Midbrain (tissue), 1 donor: ENCODE measurements at places on chromosomes 6 and 20.
A peak's percentile ranks its signal among the peaks of the same experiment; 100 is the strongest.

DNA sequence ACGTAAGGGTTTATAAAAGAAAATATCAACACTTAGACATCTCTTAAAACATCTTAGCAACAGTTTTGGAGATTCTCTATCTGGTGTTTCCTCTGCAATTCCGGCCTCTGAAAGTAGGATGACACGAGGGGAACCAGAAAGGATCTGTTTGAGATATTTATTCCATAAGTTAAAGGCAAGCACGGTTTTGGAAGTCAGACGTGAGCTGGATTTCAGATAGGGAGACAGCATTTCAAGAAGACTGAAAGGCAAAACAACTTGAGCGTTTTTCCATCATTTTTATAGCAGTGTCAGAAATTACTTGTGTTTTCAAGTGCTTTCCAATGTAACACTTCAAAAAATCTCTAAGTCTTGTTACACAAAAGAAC lies 52.9 kb upstream of the BTN3A2 start:
- DNase-seq, result no peak

GRCh38 chr6:56022678-56023077 lies 147.3 kb upstream of the BMP5 start:
- no peak for DNase-seq

GRCh38 chr6:125631165-125631564 lies 118.3 kb upstream of the HEY2 start:
- DNase-seq, result no peak

DNA sequence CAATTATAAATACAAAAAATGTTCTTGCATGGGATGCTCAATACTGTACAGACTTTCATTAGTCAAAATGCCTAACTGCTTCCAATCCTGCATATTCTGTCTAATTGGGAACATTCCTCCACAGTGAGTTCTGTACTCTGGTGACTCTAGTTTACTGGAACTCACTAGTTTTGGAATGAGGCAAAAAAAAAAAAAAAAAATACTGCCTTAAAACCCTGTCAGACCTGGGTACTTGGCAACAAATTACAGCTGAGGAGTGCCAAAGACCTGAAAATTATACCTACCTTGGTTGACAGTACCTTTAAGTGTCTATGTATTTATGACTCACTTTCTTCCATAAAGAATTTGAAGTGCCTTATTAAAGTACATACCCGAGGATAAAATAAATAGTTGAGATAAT lies 276.7 kb downstream of the FARS2 start:
- no peak for DNase-seq

DNA sequence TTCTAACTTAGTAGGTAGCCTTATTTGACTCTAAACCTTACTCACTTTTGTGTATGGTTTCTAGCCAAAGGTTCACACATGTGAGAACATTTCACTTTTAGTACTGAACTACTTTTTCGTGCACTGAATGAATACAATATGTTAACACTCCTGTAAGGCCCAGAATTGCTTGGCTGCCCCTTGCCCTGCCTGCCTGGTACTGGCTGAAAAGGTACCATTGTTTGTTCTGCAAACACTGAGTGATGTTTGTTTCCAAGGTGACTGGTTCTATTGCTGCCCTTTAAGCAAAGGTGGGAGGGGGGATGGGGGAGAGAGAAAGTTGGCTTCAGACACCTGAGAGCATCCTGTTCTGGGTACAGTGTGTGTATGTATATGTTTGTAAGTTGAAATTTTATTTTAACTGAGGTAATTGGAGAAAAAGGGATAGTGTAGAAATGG lies 31.2 kb downstream of the RREB1 start:
- DNase-seq, result peak; percentile 10

- DNase-seq, result no peak
Measured at GRCh38 chr20:15317546-15318232, 980.3 kb upstream of the FLRT3 start.

DNA sequence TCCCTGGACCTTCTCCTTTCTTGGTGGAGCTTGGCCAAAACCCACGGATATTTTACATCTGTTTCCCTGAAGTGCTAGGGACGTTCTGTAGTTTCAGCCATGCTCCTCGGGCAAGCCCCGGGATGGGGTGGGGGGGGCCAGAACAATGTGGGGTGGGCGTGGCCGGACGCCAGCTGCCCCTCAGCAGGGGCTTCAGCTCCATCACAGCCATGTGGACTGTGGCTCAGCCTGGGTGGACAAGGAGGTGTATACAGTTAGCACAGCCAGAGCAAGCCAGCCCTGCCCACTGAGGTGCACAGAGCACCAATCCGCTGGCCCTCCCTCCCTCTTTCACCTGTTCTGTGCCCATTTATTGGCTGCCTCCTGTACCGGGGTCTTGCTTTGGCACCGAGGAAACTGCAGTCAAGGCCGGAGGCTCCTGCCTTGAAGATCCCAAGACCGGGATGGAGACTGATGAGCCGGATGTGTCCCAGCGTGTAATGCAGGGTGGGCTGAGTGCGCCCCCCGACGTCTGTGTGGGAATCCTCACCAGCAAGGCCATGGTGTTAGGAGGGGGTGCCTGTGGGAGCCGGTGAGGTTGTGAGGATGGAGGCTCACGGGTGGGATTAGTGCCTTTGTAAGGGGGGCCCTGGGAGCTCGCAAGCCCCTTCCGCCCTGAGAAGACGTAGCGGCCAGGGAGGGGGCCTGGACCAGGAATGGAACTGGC lies 28.0 kb downstream of the FRMD1 start:
- no peak for DNase-seq
